ENCODE measurements at places on chromosomes 4 and X.

GRCh38 chrX:102837847-102838246 lies 99.2 kb upstream of the RAB40AL start:
- DNase-seq, result no peak

- DNase-seq, result no peak
These were observed 1225.9 kb downstream of the PCDH19 start for GRCh38 chrX:99184153-99184552.

DNA sequence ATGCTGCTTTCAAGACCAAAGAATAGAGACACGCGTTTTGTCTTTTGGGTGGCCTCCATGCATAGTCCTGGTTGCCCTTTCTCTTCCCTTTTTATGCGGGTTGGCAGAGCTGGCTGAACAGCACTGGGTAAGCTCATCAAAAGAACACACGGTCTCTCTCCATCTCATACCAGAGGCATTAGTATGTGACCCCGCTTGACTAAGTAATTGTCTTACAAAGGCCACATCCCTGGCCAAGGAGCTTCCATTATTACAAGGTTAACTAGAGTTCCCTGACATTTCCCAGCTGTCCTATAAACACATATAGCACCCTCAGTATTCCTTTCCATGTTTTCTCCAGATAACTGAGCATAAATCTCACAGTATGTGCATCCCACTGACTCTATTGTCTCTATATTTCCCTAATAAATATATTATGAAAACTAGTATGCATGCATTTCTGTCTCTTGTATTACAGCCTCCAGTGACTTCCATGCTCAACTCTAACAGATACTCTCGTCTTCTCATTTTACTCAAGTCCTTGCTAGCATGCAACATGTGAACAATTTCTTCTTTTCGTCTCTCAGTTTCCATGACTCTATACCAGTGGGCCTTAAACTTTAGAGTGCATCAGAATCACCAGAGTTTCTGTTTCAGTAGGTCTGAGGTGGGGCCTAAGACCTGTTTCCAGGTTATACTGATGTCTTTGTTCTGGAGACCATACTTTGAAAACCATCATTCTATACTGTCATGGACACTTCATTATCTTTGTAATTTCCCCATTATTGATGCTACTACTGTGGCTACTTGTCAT lies 247.7 kb upstream of the ARSJ start:
- no peak for DNase-seq

- no peak for DNase-seq
These were observed 9.3 kb downstream of the TMEM255A start for GRCh38 chrX:120301960-120302359.

GRCh38 chr4:130808492-130808891 lies 1712.5 kb downstream of the C4orf33 start:
- peak; percentile 35 for DNase-seq

DNA sequence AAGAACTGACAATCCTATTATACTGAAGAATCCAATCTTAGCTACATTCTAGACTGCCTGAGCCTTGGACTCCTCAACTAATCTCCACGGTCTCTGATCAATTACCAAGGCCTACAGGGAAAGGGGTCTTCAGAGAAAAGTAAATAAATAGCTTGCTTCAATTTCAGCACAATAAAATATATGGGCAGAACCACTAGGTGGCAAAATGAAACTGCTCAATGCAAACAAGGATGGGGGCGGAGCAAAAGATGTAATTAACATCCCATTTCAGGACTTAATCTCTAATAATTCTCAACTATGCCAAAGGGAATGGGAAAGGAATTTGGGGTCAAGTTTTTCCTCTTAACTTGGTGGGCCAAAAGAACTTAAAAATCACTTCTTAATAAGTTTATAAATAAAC lies 78.4 kb upstream of the MAP3K15 start:
- peak; percentile 3 for DNase-seq
